ENCODE measurements at places on chromosomes 2 and 18. TPM values are rescaled to one million over a fixed set of nuclear protein-coding genes. Genes with fewer than 3 reads are reported as not detected.

The RPIA gene
- 8.0 TPM for total RNA-seq

The CFAP221 gene
- not detected for total RNA-seq

The ALK gene
- not detected for total RNA-seq

The DPP4 gene
- total RNA-seq, result 104 TPM

The ASAP2 gene
- total RNA-seq, result 27.3 TPM

The TYMS gene
- 65.6 TPM for total RNA-seq

DNA sequence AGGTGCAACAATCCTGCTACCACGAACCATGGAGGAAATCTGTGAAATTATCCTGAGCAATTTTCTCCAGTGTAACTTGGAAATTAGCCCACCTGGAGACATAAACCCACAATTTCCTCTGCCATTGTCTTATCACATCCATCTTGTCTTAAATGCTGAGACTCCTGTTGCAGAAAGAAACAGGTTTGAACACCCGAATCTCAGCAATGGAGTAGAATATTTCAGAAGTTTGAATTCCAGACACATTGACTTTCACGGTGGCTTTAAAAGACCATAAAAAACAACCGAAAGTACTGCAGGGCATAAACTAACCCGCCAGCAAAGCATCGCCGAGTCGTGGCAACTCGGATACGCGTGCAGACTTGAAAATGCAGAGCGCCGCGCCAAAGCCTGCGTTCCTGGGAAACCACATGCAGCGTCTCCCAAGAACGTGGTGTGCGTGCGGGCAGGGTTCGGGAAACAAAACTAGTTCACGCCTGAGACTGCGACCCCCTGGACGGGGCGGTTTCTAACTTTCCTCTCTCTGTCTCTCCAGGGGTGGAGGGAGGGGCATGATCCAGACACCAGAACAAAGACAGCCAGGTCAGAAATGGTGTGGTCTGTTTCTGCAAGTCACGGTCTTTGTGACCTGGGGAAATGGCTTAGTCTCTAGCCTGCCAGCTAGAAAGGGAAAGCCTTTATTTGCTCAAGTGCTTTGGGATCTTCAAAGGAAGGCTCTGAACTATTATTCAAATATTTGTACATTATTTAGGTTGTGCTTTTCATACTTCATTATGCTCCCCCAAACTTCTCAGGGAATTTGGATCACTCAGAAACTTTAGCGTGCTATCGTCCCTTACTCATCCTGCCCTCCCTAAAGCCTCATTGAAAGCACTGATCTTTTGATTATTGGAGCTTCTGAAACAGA is 26.9 kb upstream of the KCTD1 start:
- no peak for DNase-seq

DNA sequence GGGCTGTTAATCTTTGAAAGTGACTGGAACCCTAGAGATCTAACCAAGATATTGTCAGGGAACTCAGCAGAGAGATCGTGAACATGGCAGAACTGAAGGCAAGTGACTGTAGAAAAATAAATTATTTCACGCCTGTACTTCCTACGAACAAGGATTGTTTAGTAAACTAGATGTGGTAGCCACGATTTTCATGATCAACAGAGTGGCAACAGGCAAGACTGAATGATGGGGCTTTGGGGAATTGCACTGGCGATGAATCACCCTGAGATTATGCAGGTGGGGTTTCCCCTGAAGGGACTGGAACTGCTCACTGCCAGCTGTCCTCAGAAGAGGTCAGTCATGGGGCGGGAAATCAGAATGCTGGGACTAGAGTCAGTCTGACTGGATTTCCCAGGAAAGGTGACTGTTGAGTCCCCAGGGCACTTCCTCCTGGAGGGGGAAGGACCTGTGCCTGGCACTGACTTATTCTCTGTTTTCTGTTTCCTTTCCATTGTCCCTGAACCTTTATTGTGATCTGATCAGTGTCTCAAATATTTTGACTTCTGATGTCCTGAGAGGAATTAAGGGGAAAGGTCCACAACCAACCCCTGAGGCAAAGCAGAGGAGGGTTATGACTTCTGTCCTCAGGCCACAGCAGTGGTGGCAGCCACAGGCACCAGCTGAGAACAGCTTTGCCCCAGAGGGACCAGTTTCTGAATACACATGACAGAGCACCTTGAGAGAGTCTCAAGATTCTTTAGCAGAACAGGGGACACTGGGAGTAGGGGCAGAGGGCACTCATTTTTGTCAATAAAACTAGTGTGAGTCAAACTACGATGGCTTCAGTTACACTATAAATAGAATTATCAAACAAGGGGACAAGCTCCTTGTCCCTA is 70.0 kb downstream of the NAB1 start:
- DNase-seq, result peak; percentile 93

DNA sequence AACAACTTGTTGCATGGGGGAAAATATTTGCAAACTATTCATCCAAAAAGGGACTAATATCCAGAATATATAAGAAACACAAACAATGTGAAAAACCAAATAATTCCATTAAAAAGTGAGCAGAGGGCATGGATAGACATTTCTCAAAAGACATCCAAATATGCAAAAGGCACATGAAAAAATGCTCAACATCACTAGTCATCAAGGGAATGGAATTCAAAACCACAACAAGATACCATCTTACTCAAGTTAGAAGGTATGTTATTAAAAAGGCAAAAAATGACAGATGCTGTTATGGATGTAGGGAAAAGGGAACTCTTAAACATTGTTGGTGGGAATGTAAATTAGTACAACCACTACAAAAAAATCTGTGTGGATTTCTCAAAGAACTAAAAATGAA is 396.5 kb downstream of the CCDC85A start:
- no peak for DNase-seq

- no peak for DNase-seq
These were observed 200.1 kb upstream of the RAB12 start for GRCh38 chr18:8409151-8409550.

GRCh38 chr18:74178884-74179283 is 30.6 kb downstream of the TIMM21 start:
- no peak for DNase-seq

GRCh38 chr2:217154923-217155322 is 295.1 kb upstream of the TNP1 start:
- DNase-seq, result no peak

DNA sequence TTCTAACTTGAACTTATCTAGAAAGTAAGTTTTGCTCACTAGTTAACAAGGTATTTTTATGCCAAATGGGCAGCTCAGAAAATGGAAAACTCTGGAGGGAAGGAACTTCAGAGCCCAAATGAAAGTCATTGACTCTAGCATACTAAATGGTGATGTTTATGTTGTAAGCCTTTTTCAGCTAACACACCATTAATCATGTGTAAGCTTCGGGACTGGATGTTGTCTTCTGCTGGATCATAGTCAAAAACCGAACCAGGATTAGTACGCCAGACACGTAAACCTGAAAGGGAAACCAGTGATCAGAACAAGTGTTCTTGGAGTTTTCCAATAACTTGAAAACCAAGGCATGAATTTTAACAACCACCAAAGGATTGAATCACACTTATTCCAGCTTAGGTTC is 81.8 kb downstream of the RIF1 start:
- DNase-seq, result no peak

- DNase-seq, result no peak
These were observed 7.5 kb upstream of the STAMBP start for GRCh38 chr2:73821227-73821626.

GRCh38 chr2:2828774-2829368 is 497.8 kb upstream of the MYT1L start:
- no peak for DNase-seq

- no peak for DNase-seq
These were observed 77.5 kb downstream of the BIN1 start for GRCh38 chr2:127029350-127030051.

- DNase-seq, result no peak
These were observed 43.0 kb upstream of the GTF2A1L start for GRCh38 chr2:48574353-48575287.

DNA sequence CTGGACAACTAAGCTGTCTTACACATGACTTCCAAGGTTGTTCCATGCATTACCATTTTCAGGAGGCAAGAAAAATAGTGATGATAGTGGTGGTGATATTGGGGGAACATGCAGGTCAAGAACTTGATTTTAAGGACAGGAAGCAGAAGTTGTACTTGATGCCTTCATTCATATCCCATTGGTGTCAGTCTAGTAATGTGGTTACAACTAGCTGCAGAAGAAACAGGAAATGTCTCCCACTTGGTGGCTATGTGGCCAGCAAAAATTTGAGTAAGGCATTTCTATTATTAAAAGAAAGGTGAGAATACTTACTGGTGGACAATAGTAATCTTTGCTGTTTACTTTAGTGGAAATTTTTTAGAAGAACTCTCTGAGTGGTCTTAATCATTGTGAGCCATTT is 103.4 kb downstream of the ALMS1 start:
- DNase-seq, result no peak

DNA sequence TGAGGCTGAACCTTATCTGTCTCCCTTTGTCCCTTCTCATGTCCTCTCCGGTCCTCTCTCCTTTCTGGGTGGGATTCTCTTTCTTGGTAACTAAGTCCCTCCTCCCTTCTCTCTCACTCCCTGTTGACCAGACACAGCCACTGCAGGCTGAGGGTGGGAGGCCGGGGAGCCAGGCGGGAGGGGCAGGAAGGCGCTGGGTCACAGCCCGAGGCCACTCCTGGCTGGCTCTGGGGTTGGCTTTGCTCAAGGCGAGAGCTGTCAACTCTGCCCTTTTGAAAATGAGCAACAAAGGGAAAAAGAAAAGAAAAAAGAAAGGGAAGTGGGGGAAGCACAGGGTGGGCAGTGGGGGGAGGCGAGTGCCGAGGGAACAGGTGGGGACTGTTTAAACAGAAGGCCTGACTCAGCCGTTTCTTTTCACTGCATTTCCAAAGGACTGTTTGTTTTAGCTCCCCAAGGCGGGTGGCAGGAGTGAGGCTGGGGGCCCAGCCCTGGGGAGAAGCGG is 70.5 kb upstream of the IGFBP5 start:
- DNase-seq, result no peak

GRCh38 chr2:130387071-130387400 is 31.2 kb downstream of the PTPN18 start:
- DNase-seq, result no peak
